AG08396 (cell line): ENCODE measurements at places on chromosomes 7 and 10.

DNA sequence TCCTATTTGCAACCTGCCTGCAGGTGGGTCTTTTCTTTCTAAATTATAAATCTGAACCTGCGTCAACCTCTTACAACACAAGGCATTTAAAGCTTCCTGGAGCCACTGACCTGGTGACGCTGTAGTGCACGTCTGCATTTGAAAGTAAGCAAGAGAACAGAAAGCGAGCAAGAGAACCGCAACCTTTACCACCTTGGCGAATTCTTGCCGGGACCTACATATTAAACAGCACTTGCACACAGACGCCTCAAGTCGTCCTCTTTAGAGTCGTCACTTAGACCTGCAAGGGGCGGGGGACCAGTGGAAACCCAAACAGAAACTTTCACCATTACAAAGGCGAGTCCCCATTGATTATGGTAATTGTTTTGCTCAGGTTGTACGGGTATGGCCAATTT is 9.5 kb downstream of the GLI3 start:
- no peak for DNase-seq

DNA sequence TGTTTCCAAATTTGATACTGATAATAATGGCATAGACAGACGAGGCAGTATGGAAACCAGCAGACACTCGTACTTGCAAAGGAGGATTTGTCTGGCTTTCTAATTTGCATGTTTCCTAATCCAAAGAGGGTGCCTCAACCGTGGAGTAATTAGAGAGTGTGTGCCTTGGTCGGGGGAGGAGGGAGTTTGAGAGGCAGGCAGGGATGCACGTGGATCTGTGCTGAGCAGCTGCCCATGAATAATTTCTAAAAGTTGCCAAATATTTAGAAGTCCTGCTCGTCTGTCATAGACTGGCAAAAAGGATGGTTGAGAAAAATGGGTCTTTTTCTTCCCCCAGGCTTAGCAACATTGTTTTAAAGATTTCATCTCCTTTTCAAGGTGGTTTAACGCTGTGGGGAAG is 69.4 kb downstream of the PTPRE start:
- peak; percentile 32 for DNase-seq

DNA sequence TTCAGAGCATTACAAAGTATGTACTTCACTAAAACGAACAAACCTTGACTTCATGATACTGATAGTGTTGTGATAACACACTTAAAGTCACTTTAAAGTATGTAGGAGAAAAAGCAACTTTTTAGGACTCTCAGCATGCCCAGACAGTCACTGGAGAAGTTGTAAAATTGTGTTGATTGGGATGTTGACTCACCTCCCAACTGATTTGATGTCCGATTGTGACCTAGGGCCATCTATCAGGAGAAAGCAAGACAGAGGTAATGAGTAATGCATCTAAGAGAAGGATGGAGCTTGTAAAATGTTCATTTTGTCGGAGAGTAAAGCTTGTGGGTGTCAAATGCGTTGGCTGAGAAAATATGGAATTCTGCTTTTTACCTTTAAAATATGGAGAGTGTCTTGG is 135.4 kb upstream of the SEMA3D start:
- no peak for DNase-seq

- DNase-seq = no peak
Measured at GRCh38 chr7:95897557-95898251, 125.3 kb downstream of the DYNC1I1 start.

- DNase-seq = no peak
Measured at GRCh38 chr7:80848841-80849240, 70.0 kb downstream of the SEMA3C start.

DNA sequence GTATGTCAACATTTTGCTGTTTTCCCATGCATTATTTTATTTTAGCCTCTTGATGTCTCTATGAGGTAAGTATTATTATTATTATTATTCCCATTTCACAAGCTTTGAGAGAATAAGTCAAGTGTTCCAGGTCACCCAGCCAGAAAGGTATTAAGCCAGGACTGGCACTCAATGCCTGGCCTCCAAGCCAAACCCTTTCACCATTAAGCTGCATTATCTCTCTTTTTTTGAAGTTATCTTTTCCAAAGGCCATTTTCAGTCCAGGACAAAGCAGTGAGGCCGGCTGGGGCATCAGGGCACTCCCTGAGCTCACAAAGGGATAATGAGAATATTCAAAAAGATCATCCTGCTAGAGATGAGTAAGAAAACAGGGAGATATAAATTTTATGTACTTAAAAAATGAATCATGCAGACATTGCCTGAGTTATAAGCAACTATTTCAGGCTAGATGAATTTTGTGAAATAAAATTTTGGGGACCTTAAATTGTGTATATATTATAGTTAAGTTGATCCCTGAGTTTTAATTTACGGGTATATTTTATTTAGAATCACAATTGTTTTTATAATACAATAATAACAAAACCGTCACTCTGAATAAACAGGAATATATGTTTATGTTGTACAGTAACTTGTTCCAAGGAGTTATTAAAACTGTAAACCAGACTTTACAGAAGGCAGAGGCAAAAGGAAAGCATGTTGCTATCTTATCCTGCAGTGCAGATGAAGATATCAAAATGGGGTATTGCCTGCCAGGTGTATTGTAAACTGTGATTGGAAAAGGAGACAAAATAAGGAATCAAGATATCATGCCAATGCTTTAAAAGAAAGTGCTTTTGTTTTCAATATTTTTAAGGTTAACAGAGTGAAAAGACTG is 51.3 kb upstream of the CAV2 start:
- no peak for DNase-seq

DNA sequence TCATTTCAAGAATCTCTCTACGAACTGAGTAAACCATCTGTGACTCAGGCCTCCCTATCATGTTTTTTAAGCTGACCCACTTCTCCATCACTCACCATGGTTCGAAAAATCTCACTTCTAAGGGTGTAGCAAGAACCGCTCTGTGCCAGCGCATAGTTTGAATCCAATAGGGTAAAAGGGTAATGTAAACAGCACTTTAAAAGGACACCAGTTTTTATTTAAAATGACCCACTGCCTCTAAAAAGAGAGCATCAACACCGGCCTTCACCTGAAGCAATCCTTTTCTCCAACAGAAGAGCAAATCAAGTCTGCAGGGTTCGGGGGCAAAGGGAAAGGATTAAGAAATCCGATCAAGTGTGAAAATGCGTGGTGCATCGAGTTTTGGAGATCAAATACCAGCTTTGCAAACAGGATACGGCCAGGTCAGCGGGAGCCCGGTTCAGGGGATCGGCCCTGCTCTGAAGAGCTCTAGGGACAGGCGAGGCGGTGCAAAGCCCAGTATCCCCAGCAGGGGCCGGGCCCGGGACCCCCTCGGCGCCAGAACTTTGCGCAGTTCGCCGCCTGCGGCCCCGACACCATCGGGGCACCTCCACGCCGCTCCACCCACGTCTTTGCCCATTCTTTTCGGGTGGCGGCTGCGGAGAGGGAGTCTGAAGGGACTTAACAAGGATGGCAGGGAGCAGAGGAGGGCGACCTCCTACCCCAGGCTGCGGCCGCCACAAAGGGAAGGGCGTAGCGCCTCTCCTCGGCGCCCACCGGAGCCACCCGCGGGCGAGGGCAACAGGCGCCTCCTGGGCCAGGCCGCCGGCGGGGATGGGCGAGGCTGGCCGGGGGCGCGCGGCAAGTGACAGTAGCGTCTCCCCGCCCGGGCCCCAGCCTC is 842 bp downstream of the NMT2 start:
- peak; percentile 69 for DNase-seq

GRCh38 chr10:69854511-69855345 is 53.0 kb downstream of the COL13A1 start:
- no peak for DNase-seq

- DNase-seq = no peak
Measured at GRCh38 chr10:1961989-1962388, 224.7 kb upstream of the ADARB2 start.

- DNase-seq = no peak
Measured at GRCh38 chr7:126790763-126791162, 462.0 kb downstream of the GRM8 start.

DNA sequence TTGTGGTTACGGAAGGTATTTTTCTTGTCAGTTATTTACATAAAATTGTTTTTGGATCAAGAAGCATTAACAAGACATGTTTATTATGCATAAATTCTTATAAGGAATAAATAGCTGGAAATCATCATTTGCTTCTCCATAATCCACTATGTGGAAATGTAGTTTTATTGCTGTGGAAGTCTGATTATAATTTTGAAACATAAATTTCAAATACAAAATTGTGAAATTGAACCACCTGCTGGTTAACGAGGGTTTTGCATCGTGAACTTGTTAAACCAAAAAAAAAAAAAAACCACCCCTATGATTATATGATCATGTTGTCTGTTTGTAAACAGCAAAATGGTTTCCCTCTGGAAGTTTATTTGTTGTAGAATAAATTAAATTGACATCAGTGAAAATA is 25.9 kb downstream of the ABRAXAS2 start:
- DNase-seq = peak; percentile 25

GRCh38 chr7:105800442-105800841 is 76.0 kb downstream of the ATXN7L1 start:
- DNase-seq = no peak

DNA sequence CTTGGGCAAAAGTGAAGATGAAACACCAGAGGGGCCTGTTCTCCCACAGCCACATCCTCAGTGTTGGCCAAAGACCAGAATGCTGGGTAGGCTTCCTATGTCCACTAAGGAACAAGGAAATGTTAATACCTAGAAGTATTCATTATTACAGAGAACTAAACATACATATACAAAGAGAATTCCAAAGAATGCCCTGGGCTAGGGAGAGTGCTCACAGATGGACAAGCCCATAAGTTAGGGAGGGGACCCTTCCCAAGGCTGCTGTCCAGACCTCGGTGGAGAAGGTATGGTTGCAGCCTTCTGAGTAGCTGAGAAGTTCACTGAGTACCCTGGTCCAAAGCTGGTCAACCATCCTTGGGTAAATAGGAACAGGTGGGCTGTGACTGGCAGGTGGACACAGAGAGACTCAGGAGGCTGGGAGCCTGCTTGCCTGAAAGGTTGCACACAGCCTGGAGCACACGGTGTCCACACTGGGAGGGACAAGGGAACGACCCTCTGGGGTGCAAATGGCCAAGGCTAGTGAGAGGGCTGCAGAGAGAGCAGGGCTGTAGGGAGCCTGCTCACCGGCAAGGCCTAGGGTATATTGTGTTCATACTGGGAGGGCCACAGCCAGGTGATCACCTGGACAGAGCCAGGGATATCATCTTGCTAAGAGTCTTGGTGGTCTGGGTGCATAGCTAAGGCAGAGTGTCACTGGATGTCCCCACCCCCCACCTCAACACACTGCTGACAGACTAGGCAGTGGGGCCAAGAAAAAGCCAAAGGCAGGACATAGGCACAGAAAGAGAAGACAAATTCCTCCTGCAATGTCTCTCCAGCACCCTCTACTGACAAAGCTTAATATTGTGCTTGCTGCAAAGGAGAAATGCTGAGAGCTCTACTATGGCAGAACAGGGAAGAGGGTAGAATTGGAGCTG is 40.3 kb downstream of the CPVL start:
- peak; percentile 36 for DNase-seq

DNA sequence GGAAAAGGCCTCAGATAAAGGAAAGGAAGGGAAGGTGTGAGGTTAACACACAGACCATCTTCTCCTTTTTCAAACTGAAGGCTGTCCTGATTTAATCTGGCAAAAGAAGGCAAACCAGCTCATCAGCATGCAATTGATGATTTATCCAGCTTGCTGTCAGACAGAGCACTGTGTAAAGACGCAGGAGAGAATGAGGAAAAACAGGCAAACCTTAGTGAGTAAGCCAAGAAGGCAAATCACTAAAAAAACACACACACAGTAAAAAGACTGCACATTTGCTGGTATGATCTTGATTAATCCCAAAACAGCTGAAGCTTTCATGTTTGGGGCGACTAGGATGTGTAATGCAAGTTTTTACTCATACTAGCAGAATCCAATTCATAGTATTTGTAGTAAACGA is 65.8 kb upstream of the SKAP2 start:
- DNase-seq = no peak

- no peak for DNase-seq
Measured at GRCh38 chr7:40156988-40157387, 22.2 kb downstream of the SUGCT start.

DNA sequence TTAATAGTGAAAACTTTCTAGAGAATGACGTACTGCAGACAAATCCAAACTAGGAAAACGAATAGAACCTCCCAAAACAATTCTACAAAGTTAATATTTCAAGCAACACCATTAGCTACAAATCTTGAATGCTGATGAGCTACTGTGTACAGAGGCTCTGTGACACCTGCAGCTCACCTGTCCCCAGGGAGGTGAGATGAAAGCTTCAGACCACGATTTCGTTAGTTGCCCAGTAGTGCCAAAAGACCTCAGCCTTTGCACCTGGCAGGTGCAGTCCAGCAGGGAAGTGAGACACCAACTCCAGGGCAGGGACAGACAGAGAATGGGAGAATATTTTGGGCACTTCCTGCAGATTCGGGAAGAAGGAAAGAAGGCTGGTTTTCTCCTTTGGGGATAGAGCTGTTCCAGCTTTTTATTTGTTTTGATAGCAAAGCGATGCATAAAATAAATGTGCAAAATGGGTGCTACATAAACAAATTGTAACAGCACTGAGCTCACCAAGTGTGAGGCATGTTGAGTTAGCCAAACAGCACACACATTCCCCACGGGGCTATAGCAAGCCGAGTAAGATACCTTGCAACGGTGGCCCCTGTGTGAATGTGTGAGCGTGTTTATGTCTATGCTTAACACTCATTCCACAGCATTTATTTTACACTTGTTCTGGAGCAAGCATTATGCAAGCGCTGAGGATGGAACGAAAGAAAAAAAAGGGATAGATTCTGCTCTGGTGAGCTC is 1024.8 kb upstream of the AUTS2 start:
- no peak for DNase-seq
